ENCODE measurements at places on chromosomes 5 and 9.
A peak's percentile ranks its signal among the peaks of the same experiment; 100 is the strongest.

GRCh38 chr5:148374690-148375360 is 8.9 kb upstream of the FBXO38 start:
- DNase-seq, result peak; percentile 65

DNA sequence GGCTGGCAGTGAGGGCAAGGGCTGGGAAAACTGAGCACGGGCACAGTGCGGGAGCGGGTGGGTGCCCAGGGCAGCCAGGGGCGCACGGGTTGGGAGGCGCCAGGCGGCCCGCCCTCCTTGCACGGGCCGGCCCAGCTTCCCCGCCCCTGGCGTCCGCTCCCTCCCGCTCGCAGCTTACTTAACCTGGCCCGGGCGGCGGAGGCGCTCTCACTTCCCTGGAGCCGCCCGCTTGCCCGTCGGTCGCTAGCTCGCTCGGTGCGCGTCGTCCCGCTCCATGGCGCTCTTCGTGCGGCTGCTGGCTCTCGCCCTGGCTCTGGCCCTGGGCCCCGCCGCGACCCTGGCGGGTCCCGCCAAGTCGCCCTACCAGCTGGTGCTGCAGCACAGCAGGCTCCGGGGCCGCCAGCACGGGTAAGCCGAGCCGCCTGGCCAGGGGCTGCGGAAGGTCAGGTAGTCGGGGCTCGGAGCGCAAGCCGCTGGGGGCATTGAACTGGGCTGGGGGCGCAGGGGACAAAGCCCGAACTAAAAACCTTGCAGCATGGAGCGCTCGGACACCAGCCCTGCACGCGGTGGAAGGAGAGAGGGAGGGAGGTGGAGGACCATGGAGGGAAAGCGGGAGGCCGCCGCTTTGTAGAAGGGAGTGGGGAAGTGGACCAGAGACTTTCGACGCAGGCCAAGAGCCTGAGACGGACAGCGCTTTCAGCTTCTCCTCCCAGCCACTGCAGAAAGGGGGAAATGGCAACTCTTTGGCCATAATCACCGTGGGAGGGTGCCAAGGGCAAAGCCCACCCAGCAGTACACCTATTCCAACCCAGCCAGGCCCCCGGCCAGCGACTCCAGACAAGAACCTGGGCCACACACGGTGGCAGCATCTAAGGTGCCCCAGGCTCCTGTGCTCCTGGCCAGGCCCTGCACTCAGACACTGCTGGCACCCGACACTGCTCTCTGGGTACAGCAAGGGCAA is at the start of gene TGFBI:
TSS of gene TGFBI (plus strand) at position 207 of the 961 bp plus-strand sequence. CDS start at position 275, 68 bp downstream.
- DNase-seq, result peak; percentile 88

GRCh38 chr5:54944364-54944763 is 41.0 kb downstream of the ESM1 start:
- DNase-seq, result peak; percentile 43

- DNase-seq, result no peak
Observed at GRCh38 chr9:86978413-86978812, 31.1 kb upstream of the GAS1 start.

DNA sequence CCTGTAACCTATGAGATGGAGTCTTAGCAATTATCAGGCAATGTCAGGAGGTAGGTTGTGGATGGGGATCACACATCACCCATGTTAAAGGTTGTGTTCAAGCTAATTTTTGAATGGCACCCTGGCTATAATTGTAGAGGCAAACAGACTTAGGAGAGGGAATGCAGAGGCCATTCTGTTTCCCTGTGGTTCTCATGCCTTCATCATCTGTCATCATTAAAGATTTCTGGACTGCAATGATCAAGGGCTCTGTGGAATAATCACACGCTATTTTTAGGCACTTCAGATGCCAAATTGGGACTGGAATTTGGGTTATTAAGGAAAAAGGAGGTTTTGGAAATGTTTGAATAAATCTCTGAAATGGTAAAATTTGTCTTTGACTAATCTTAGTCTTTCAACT is 1065.4 kb downstream of the TAF11L14 start:
- no peak for DNase-seq

GRCh38 chr5:135094339-135095051 is 60.5 kb upstream of the PITX1 start:
- DNase-seq, result no peak

DNA sequence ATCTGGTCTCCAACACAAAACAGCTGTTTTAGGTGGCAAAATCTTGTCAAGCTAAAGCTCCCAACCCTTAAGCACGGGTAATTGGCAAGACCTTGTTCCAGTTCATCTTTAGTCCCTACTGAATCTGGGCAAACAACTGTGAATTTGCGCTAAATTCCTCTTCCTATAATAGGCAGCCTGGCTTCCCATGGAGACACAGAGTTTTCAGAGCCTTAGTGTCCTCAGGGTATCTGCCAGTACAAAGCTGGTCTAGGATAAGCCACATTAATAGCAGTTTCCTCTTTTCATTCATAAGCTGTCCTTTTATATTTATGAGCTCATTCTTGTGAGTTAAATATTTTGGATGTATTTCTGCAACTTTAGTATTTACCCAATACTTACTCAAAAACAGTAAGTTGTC is 59.5 kb downstream of the FGF10 start:
- no peak for DNase-seq

GRCh38 chr9:103991698-103992097 is 102.4 kb upstream of the SMC2 start:
- DNase-seq, result peak; percentile 44

GRCh38 chr5:74281166-74281565 is 359.4 kb downstream of the ENC1 start:
- DNase-seq, result peak; percentile 22

GRCh38 chr5:135466178-135467050 is 14.3 kb upstream of the TIFAB start:
- peak; percentile 92 for DNase-seq

DNA sequence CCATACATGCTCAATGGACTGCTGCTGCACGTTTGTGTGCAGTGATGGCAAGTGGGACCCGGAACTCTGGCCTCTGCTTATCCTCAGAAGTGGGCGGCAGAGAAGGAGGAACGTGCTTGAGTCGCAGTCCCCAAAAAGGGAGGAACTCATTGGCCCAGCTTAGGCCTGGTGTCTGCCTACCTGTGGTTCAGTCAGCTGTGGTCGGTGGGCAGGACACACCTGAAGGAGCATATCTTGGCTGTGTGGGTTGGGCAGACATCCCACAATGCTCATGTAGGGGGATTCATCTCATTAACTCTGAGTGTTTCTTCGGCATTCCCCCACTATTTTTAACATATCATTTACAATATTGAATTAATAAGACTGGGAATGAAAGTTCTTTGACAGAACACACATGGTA is 122.9 kb upstream of the IL12B start:
- DNase-seq, result no peak

- DNase-seq, result no peak
Observed at GRCh38 chr5:180299526-180299925, 7.6 kb upstream of the MAPK9 start.

DNA sequence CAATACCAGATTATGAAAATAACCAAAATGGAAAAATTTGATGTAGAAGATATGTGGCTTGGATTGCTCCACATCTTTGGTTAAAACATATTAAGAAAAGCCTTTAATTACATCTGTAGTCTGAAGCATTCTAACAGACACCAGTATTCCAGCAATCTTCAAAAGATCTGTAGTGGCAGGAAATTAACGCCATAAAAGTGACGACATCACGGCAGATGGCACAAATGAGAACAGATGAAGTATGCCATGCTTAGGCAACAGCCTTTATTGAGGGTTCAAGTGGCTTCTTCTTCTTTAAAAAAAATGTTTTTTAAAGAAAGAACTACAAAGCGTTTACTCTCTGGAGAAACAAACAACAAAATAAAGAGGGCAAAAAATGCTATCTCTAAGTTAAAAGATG is 164.2 kb downstream of the MEF2C start:
- DNase-seq, result no peak

GRCh38 chr9:112193572-112194288 is 18.6 kb upstream of the SUSD1 start:
- peak; percentile 75 for DNase-seq

DNA sequence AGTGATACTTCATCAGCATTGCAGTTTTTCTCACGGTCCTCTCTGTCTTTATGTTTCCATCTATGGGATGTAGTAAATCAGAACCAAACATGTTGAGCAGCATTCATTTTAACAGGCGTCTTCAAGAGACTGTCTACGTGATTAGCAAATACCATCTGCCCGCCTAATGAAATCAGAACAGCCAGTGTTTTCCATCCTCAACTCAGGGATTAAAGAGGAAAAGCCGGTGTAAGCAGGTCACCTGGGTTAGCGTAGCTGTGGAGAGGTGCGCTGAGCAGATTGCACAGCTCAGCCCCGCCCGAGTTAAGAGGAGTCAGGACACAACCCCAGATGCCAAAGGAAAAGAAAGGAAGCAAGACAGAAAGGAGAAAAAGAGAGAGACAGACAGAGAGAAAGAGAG is 54.3 kb upstream of the ANKRD33B start:
- DNase-seq, result no peak

- DNase-seq, result no peak
Observed at GRCh38 chr9:3914416-3914815, 385.5 kb downstream of the GLIS3 start.

GRCh38 chr5:75648712-75649111 is 37.5 kb downstream of the ANKDD1B start:
- no peak for DNase-seq

DNA sequence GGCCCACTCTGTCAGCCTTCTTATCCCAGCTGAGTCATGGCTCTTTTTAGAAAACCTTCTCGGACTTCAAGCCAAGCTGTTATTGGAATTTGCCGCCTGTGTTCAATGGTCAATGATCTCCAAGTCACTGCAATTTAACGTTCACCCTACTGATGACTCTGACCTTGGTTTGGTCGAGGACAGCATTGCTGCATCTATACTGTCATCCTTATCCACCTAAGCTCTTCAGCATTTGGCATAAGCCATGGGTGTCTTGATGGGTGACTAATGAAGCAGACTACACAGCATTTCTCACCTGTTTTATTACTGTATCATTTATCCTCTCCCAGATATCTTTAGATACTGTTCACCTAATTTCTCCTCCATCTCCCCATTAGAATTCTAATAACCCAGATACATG is 5.6 kb upstream of the HSPB3 start:
- DNase-seq, result no peak

GRCh38 chr5:135120951-135121350 is 86.9 kb upstream of the PITX1 start:
- DNase-seq, result no peak

DNA sequence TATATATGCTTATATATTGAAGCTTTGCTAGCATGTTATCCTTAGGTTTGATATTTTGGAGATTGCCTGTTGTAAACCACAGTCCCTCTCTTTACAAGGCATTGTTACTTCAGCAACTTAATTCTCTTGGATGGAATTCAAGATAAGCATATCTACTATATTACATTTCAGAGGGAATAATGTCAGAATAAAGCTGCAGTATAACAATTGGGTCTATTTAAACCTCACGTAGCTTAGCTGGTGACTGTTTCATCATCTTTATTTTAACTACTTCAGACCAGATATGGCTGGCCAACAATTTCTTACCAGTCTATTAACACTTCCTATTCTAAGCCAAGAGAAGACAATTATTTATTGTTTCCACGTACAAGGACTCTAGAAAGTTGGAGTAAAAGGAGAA is 27.1 kb downstream of the ZCCHC10 start:
- no peak for DNase-seq

DNA sequence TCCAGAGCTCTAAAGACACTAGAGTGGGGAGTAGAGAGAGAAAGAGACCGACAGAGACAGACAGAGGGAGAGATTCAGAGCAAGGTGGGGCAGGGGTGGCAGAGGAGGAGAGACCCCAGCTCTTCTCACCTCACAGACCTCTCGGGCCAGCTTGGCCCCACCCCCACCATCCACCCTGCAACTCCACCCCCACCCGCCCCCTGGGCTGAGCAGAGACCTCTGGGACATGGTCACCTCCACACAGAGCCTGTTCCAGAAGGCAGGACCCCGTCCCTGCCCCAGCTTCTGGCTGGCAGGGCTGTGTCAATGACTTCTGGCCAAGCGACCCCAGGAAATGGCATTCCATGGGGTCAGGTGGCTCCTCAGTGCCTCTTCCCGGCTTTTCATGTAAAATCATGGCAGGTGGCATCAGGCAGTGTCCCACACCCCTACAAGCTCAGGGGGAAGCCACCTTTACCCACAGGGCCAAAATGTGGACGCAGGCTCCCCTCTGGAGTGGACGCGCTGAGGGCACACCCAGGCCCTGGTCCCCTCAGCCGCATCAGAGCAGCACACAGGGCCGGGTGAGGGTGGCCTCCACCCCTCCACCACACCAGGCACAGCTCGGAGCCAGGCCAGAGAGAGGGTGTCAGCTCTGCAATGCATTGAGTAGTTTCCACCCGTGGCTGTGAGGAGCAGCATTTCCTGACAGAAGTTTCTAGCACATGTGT is 131.2 kb upstream of the LPCAT1 start:
- no peak for DNase-seq

- no peak for DNase-seq
Observed at GRCh38 chr5:102815540-102816332, 60.6 kb downstream of the PAM start.

DNA sequence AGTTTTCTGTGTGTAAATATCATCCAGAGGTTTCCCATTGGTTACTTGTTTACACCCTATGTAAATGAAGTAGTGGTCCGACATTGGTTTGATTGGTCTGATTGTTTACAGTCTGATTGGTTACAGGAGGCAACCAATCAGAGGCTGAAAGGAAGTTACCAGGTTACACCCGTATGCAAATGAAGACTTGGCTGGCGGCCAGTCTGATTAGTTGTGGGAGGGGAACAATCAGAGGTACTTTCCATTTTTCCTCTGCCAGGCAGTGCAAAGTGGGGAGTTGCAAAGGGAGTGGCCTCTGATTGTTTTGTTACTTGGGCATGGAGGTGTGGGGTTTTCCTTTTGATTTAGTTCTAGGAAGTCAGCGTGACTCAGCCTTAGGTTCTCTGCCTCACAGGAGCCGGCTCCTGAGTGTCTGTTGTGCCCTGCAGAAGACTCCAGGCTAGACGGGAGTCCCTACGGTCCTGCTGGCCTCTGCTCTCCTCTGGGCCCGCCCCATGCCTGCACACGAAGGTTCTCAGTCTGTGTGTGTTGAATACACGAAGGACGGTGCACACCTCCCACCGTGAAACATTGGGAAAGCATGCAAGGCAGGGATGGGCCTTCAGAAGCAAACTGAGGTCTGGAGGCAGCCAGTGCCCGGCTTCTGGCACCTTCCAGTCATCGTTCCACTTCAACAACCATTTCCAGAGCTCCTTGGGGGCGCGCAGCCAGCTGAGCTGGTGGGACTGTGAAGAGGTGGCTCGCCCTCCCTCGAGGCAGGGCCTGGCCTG is 42.9 kb downstream of the OLFM1 start:
- DNase-seq, result peak; percentile 53

- DNase-seq, result peak; percentile 75
Observed at GRCh38 chr5:42423285-42424165, at the start of gene GHR. Gene GHR, plus strand, starts transcription at chr5:42423439. Its CDS starts 142,436 bp downstream, at chr5:42565875.

DNA sequence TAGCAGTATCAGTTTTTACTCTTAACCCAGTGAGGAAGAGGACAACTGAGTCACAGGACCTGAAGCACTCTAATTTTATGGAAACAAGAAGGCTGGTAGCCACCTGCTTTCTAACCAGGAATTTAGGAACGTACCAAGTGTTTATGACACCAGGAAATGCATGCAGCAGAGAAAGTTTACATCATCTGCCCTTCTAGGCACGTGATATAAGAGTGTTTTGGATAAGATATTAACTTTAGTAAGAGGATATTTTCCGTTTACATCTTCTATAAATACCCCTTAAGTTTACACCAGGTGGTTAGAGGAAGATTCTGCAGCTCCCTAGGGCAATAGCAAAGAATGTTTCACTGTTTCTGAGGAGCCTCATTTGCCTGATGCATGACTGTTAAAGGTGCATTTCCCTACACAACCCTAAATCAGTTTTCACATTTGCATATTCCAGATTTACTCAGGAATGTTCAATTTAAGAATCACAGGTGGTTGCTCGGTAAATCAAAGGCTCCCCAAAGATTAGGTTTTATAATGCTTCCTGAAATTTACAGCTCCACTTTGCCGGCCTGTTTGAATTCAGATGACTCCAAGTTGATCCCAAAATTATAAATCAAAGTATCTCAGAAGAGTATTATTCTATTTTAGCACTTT is 1.8 kb downstream of the TSC1 start:
- no peak for DNase-seq

Measured in suppressor macrophage treated with lipopolysaccharide for 1 hour (primary cell).